ENCODE measurements at places on chromosomes 1 and 21.

- DNase-seq: no peak
Measured at GRCh38 chr1:232951180-232951579, 769 bp downstream of the NTPCR start.

GRCh38 chr1:28161751-28162150, 14.7 kb downstream of the PTAFR start:
- no peak for DNase-seq

DNA sequence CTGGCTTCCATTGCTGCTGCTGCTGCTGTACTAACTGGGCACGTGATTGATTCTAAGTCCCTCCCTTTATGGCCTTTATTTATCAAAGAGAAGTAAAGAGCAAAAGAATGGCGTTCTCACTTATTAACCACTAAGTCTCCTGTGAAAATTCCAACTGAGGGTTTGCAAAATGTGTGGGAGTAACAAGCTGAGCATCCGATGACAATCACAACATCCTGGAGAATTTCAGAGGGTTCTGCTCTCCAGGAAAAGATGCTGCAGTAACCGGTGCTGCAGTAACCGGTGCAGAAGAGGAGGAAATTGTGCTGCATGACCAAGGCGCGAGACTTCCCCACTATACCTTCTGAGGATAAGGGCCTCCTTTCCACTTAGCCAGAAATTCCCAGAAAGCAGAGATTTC, 12.7 kb upstream of the MX2 start:
- no peak for DNase-seq

GRCh38 chr1:210445485-210445884, 116.8 kb downstream of the HHAT start:
- DNase-seq: no peak

DNA sequence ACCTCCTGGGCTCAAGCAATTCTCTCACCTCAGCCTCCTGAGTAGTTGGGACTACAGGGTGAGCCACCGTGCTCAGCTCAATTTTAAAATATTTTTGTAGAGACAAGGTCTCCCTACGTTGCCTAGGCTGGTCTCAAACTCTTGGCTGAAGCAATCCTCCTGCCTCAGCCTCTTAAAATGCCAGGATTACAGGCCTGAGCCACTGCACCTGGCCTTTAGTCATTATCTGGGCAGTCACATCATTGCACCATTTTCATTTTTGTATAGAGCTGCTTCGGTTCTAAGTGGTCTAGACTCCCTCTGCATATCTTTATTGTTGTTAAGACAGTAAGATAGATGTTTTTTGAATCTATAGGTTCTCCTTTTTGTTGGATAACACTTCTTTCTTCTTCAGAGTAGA, 39.9 kb downstream of the ATF3 start:
- DNase-seq: no peak

GRCh38 chr1:223264983-223265908, 98.7 kb downstream of the SUSD4 start:
- DNase-seq: no peak
